AG09319 (cell line): ENCODE measurements at places on chromosomes 12 and 14.
A peak's percentile ranks its signal among the peaks of the same experiment; 100 is the strongest.

DNA sequence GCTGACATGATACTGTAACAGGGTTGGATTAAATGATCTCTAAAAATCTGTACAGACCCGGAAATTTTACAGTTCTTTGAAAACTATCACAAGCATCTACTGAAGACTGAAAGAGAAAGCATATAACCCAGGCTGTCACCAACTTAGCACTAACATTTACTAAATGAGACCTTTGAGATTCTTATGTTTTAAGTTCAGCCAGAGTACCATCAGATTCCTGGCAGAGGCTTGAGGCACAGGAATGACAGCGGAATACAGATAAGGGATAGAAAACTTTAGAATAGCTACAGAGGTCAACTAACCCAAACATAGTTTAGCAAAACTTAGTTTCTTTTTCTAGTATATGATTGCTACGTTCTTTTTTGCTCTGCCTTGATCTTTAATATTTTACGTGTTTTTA is 91.6 kb upstream of the FERMT2 start:
- no peak for DNase-seq

- DNase-seq: peak; percentile 80
These were observed 16.2 kb downstream of the PYGL start for GRCh38 chr14:50928002-50928635.

GRCh38 chr14:90168425-90169105 is 87.8 kb upstream of the PSMC1 start:
- DNase-seq: no peak

GRCh38 chr12:77323788-77324415 is 258.5 kb upstream of the E2F7 start:
- DNase-seq: no peak

DNA sequence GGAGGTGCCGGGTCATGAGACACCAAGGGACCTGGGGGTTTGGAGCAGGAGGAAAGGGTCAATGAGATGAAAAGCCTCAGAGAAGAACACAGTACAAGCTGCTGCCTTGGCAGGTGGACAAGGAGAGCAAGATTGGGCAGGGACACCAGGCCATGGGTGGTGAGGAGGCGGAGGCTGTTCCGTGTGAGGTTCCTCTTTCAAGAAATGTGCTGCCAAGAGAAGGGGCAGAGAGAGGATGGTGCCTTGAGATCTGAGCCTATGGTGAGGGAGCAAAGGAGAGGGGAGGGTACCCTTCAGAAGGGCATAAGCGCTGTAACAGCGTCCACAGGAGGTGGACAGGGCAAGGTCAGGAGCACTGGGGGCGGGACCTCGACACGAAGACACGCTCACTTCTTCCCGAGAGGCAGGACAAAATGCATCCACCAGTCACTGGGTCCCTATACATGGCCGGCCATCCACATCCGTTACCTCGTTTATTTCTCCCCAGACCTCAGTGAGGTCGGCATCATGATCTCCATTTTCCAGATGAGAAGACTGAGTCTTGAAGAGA is 100.2 kb downstream of the B4GALNT3 start:
- DNase-seq: no peak

DNA sequence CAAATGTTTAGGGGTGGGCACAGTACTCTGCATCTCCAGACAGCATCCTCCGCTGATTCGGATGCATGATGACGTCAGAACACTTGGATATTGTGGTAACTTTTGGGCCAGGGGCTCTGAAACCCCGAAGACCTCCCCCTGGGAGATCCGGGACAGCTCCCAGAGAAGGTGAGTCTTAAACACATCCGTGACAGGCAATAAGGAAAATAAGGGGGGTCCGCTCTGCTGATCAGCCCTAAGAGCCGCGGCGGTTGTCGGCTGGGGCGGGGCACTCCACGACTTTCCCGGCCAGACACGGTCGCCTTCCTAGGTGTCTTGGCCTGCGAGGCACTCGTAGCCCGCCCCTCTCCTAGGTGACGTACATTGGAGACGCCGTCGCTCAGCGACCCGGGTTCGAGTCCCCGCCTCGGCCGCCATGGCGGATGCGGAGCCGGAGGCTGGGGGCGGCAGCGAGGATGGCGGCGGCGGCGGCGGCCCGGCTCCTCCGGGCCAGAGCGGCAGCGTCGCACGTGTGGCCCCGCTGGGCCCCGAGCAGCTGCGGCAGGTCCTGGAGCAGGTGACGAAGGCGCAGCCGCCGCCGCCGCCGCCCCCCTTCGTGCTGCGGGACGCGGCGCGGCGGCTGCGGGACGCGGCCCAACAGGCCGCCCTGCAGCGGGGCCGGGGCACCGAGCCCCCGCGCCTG is at the start of gene ZNF839:
ZNF839 (plus strand) TSS at position 396 of the 682 bp plus-strand sequence; CDS start at position 416, 20 bp downstream.
- DNase-seq: peak; percentile 77

DNA sequence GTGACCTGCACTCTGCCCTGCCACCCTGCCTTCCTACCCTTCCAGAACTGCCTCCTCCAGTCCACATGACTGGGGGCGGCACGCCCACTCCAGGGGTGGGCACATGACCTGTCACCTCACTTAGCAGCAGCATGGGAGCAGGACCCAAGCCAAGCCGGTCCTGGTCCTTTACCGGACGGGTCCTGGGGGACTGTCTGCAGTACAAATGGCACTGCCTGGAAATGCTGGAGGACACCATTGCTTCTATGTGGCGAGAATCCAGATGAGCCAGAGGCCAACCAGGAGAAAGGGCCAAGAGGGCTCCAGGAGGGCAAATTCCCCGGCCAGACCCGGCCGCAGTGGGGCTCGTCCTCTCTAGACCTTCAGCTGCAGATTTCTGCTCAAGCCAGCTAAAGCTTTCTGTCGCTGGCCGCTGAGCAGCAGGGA is 33.1 kb downstream of the ITPK1 start:
- no peak for DNase-seq

DNA sequence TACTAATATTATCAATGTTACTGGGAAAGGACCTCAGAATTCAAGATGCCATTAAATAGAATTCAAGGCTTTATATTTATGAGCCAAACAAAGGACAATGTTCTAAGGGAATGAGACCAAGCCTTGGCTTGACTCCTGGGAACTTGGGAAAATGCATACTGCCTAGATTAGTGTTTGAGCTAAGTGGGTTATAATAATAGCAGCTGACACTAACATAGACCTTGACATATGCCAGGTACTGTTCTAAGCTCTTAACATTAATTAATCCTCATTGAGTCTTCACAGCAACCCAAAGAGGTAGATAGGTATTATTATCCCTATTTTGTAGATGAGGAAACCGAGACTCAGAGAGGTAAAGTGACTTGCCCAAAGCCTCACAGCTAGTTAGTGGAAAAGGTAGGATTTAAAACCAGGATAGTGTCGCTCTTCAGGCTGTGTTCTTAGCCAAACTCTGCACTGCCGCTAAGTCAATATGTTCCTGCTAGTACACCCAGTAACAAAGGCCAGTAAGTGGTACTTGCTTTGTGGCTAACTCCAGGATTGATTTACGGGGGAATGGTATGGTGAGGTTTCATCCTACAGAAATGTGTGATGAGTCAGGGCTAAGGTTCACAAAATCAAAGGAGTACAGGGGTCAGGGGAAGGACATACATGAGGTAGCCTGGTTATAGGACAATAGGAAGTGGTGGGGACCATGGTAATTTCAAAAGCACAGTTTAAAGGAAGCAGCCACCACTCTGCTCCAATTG is 35.8 kb upstream of the PRKAB1 start:
- DNase-seq: no peak

DNA sequence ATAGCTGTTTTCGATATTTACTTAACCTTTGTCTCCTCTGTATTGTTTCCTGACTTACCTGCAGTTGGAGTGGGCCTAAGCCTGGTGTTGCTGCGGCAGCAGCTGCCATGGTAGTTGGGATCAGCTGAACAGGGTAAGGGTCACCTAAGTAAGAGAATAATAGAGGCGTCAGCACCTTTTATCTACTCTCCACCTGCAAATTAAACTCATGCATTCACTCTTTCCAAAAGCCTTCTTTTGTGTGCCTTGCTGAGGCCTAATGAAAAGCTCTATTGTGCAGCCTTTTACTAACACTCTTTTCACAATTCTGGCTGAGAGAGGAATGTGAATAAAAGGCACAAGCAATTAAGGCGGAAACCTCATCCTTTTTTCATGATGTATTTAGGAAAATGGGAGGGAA is 308.7 kb downstream of the SOX5 start:
- DNase-seq: no peak

DNA sequence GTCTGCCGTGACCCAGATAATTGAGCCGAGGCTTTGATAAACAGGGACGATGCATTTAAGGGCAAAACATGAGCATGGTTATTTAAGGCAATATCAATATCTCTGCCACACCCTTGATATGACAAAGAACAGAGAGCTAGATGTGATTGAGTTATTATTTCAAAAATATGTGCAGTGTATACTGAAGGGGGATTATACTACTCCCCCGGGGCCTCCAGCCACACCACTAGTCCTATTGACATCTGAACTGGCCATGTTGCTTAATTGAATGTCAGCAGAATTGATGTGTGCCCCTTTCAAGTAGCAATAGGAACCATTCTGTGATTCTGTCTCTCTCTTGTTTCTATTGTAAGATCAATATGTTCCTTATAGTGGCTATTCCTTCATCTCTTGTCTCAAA is 794.8 kb upstream of the SEL1L start:
- no peak for DNase-seq

- DNase-seq: no peak
These were observed 1.7 kb upstream of the STRN3 start for GRCh38 chr14:31027847-31028246.

DNA sequence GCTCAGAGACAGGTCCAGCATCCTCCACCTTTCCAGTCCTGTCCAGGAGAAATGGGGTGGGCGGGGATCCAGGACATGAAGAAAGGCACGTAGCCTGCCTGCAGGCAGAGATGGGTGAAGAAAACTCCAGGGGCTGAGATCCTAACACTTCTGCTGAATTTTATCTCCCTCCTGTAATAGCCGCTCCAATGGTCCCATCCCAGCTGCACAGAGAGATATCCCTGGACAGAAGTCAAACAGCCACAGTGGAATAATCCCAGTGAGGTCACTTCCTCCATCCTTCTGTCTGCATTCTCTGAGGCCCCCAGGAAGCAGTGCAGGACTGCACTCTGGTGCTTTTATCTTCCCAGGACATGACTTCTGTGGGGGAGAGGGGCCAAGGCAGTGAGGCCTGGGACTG is 26.3 kb downstream of the KRT18 start:
- no peak for DNase-seq

GRCh38 chr12:12538535-12538934 is 24.1 kb downstream of the DUSP16 start:
- DNase-seq: no peak

GRCh38 chr12:124864326-124864752 is 675 bp upstream of the SCARB1 start:
- no peak for DNase-seq

- no peak for DNase-seq
These were observed 16.2 kb downstream of the AACS start for GRCh38 chr12:125081427-125081826.

GRCh38 chr14:102907980-102908730 is 14.3 kb upstream of the AMN start:
- DNase-seq: no peak

DNA sequence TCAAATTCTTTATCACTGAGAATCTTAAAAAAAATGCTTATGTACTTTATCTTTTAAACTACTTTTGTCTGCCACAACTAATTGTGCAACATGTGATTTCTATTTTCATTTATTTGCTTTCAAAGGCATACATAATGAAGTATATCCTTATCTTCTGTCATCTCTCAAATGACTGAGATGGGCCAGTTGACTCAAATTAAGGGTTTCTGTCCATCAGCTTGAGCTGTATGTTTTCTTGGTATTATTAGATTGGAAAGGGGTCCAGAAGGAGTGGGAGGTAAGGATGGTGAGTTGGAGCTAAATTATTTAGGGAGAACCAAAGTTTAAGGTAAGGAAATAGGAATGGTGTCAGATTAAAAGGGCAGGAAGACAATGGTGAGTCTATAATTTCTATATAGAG is 408.4 kb upstream of the SEL1L start:
- no peak for DNase-seq

DNA sequence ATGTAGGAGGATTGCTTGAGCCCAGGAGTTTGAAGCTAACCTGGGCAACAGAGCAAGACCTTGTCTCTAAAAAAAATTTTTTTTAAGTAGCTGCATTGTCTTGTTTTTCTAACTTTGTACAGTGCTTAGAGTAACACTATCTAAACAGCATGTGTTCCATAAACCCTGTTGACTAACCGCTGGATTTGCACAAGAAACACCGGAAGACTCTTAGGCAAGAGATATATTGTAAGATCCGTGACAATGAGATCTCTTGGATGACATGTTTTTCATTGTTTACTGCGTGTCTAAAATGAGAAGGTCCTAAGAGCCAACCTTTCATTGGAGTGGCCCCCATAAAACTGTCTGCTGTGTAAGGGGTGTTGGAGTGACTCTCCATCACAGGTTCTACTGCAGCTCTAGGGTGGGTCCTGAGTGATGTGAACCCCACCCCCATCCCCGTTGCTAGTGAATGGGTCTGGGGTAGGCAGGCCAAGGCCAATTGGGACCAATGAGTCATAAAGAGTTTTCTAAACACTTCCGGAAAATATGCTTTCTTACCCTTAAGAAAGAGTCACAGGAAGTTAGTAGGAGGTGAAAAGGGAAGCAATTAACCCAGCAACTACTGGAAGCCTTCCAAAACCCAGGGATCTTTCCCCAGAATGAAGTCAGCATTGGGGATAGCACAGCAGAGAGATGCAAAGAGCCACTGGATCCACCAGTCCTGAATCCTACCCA is 24.3 kb upstream of the PCNX1 start:
- no peak for DNase-seq

- DNase-seq: no peak
These were observed 169.9 kb downstream of the DYRK2 start for GRCh38 chr12:67818459-67818903.

DNA sequence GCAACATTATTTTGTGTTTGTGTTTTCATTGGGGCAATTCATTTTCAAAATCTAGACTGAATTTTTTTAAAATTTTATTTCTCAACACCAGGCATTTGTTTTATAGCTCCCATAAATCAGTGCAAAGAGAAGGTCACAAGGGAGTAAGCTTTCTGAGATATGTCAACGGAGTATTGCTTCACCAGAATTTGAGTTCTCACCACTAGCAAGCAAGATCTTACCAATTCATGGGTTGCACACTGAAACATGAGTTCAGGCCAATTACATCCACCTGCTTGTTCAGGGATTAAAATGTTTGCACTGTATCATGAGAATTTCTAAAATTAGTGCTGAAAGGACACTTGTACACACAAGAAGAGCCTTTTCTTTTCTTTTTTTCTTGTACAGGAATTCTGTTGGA is 121.9 kb downstream of the CAND1 start:
- DNase-seq: no peak

DNA sequence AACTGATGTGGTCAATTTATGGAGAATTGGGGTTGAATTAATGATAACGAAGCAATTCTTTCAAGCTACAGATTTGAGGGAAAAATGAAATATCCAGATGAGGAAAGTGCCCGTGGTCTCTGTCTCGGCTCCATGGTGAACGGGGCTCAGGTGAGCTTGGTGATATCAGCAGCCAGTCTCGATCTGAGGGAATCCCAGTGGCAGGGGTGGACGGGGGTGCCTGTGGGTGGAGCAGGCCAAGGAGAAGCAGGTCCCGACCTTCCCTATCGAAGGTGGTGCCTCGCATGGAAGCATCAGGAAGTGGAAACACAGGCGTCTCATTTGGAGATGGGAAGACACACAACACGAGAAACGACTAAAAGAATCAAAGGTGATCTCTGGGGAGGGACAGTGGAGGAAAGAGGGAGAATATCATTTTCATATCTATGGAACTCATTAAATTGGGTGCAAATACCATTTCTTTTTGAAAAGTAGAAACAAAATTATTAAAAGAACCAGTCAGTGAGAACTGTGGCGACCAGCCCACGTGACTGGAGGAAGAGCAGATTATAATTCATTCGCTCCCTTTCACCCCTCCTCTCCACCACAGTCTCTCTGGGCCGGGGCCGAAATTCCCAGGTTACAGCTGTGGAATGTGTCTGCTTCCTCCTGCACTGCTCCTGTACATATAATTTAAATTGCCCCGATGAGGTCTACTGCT is 354.3 kb upstream of the SFSWAP start:
- no peak for DNase-seq
